Stromal cell of bone marrow (primary cell): ENCODE measurements at places on chromosomes 2 and 18.

GRCh38 chr2:195413944-195414343 is 243.1 kb upstream of the SLC39A10 start:
- DNase-seq = no peak

- peak; percentile 32 for DNase-seq
Observed at GRCh38 chr18:56108478-56109367, 520.7 kb upstream of the TCF4 start.

- DNase-seq = no peak
Observed at GRCh38 chr2:11506611-11506969, 27.3 kb upstream of the GREB1 start.

GRCh38 chr18:37680911-37681310 is 115.3 kb upstream of the CELF4 start:
- no peak for DNase-seq

GRCh38 chr18:73245345-73245744 is 377.6 kb upstream of the NETO1 start:
- no peak for DNase-seq

DNA sequence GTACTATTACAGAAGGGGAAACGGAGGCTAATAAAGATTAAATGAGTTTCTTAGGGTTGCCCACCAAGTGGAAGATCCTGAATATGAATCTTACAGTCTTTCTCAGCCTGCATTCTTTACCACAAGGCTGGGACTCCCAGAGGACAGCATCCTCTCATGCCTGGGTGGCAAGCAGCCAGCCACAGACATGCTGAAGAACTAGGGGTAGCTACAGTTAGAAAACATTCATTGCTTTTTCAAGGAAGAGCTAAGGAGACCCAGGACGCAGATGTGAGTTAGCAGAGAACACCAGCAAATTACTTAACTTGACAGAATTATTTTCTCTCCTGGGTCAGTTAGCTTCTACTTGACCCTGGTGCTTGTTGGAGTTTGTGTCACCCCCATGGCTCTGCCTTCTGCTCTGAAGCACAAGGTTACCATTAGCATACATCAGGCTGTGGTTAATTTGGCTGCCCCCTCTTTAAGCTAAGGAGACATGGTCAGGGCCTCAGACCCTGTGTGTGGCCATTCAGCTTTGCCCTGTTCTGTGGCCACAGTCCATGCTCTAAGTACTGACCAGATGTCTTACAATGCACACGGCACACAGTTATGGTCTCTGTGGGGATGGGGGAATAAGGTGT is 132.3 kb upstream of the TNP1 start:
- no peak for DNase-seq

DNA sequence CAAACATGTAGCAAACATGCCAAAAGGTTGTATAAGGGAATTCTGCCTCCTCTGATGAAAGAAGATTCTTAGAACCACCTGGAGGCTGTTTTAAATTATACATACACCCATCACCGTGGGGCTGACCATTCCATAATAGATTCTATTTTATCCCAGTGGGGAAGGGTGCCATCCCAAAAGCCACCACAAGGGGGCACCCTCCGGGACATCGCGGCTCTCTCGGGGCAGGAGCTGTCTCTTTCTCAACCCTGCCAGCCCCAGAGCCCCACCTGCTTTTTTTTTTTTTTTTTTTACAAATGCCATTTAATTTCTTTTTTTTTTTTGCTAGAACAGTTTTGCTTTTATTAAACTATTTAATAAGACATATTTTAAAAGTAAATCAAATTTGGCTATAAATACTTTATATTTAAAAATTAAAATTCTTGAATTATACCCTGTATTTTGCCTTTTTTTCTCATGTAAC is 8.6 kb upstream of the MTCL1 start:
- peak; percentile 39 for DNase-seq

DNA sequence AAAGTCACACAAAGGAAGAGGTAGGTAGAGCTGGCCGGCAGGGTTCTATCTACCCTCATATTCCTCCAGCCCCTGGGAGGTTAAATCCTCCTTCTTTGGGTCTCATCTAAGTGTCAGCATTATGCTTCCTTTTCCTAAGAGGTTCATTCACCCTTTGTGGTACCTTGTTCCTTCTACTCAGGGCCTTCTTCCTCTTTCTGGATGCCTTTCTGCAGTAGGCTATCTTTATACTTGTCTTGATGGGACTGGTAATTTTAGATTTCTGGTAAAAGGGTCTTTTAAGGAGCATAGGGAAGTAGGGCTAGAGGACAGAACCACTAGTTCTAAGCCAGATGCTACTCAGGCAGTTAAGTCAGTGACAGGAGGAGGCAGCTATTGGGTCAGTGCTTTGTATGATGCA is 13.7 kb upstream of the TNP1 start:
- no peak for DNase-seq

GRCh38 chr2:102473631-102474030 is 605 bp downstream of the SLC9A4 start:
- no peak for DNase-seq

DNA sequence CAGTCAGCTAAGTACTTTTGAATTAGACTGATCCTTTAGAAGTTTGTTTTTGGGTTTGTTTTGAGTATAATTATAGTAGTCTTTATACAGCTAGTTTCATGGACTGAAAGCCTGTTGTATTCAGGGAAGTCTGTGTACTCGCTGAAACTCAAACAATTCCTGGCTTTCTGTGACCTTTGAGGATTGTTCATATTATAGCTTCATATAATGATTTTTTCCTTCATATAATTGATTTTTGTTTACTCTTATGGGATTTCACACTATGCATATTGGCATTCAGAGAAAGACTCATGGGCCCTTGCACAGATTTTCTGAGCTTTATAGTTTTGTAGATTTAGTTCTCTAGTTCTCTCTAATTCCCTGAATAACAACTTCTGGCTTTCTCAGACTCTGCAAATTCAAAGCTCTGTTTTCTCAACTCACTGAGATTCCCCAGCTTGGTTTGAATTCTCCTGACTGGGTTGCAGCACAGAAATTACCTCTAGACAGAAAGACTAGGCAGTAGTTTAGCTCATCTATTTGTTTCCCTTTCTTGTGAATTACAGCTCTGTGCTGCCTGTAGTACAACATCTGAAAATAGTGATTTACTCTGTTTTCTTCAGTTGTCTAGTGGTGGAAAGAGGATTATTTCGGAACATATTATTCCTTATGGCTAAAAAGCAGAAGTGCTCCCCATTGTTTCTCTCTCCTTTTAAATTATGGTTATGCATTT is 495.9 kb upstream of the CNTNAP5 start:
- no peak for DNase-seq

- no peak for DNase-seq
Observed at GRCh38 chr2:240462073-240462706, 26.7 kb downstream of the GPC1 start.

DNA sequence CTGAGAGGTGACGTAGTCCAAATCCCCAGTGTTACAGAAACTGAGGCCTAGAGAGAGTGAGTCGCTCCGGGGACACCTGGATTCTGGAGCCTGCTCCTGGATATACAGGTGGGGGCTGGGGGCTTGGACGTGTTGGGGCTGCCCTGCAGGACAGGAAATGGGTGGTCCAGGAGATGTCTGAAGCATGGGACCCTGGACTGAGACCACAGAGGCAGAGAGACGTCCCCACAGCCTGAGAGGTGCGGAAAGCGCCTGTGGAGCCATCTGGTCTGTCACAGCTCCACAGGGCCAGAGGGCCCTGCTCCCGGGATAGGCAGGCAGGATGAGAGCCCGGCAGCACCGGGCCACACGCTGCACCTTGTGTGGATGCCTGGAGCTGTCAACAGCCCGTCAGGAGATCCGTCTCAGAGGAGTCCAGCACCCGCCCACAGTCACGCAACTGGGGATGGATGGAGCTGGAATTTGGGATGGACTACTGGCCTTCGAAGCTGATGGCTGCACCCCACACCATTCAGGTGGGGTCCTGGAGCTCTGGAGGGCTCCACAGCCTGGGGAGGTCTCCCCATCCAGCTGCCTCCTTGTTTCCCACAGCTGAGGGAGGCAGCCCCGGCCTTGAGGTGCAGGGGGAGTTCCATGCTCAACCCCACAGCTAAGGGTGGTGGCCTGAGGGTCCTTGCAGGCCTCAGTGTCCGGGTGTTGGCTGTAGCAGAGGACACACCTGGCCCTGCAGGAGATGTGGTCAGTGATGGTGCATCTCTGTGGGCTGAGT is 303.0 kb downstream of the NDUFA10 start:
- no peak for DNase-seq

DNA sequence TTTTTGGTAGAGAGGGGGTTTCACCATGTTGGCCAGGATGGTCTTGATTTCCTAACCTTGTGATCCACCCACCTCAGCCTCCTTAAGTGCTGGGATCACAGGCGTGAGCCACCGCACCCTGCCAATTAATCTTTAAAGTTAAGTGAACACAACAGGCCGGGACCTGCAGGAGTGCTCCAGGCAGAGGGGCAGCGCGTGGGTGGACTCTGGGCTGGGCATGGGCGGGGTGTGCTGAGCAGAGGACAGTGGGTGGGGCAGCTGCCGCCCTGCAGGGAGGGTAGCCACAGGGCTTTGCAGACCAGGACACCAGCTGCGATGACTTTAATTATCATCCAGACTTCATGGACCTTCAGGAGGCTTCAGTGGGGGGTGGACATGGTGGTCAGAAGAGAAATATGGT is 8.8 kb upstream of the GPR148 start:
- DNase-seq = no peak

DNA sequence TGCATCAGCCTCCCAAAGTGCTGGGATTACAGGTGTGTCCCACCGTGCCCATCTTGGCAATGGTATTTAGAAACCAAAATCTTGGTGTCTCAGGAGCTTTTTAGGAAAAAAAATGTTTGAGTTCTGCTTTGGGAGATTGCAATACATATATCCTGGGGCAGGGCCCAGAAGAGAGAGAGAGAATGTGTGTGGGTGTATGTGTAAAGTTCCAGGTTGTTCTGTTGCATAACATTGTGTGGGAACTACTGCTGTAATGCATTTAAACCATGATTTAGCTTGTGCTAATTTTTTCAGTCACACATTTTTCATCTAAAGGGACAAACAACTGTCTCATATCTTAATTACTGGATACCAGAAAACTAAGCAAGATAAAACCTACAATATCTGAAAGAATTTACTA is 70.8 kb upstream of the NABP1 start:
- no peak for DNase-seq

DNA sequence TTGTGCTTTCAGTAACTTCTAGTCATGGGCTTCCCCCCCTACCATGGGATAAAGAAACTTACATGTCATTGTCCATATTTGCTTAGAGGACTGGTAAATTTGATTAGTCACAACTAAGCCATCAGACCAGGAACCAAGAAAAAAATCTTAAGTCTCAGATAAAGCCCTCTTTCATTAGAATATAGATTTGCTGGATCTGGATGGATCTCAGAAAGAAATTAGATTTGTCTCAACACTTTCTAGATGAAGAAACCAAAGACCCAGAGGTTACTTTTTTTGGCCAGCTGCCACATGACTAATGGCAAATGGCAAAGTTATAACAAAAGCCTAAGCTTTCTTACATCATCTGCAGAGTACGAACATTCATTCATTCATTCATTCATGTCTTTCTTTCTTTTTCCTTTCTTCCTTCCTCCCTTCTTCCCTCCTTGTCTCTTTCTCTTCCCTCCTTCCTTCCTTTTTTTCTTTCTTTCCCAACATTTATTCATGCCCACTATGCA is 60.2 kb downstream of the CDCA7 start:
- DNase-seq = peak; percentile 32

- peak; percentile 92 for DNase-seq
Observed at GRCh38 chr2:207330912-207331311, 165.2 kb upstream of the KLF7 start.

- no peak for DNase-seq
Observed at GRCh38 chr2:176234940-176235339, 34.3 kb upstream of the MTX2 start.

DNA sequence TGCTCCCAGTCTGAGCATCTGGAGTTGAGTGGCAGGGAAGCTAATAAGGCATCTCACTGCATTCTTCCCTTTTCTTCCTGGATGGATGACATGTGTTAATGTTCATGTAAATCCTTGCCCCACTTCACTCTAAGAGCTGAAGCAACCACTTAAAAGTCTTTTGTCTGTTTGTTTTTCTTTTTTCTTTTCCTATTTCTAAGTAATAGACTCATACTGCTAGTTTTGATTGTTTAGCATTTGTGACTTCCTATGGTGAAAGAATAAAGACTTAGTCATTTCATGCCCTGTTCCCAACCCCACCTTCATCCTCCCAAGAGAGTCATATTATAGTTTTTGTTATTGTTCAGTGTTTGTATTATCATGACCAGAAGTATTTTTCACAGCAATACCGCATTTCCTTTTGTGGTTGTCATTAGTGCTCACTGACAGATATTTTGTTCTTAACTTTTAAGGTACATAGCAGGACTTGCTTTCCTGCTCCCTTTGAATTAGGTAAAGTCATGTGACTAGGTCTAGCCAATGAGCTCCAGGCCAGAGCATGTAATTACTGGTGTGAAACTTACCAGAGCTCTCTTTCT is 18.1 kb upstream of the SPP2 start:
- peak; percentile 54 for DNase-seq

GRCh38 chr2:113972766-113973165 is 82.9 kb downstream of the ACTR3 start:
- DNase-seq = no peak

DNA sequence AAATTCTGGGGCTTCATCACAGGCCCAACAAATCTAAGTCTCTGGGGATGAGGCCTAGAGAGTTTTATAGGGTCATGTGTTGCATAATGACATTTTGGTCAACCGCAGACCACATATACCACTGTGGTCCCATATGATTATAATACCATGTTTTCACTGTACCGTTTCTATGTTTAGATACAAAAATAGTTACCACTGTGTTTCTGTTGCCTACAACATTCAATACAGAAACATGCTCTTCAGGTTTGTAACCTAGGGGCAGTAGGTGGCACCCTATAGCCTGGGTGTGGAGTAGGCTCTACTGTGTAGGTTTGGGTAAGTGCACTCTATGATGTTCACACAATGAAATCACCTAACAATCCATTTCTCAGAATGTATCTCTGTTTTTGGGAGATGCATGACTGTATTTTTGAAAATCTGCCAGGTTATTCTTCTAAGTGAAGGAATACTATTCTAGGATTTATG is 485.2 kb downstream of the PTPRM start:
- DNase-seq = peak; percentile 43

DNA sequence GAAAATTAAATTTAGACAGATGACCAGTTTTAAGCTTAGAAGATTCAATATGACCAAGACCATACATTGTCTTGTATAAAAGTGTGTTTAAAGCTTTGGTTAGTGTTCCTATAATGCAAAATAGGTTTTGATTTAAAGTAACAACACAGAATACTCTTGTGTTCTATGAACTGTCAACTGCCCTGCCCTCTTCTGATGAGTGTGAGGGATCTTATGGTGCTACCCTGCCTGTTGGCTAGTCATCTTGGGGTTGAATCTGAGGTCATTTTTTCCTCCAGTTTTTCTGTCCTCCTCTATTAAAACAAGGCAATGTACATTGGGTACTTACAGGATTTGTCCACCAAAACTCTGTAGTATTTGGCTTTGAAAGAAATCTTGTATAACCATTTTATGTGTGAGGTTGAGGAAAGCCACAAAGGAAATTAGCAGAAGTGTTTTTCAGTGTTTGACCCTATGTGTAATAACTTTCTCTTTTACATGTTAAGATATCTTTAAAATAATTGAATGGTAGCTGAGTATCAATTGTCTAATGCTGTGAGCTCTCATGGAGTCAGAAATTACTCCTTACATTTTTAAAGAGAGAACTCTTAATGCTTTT is 129.1 kb downstream of the SPTBN1 start:
- DNase-seq = no peak
